ENCODE measurements at places on chromosomes 5 and 9.

- DNase-seq: no peak
These were observed 24.8 kb upstream of the HNRNPA0 start for GRCh38 chr5:137778772-137779564.

DNA sequence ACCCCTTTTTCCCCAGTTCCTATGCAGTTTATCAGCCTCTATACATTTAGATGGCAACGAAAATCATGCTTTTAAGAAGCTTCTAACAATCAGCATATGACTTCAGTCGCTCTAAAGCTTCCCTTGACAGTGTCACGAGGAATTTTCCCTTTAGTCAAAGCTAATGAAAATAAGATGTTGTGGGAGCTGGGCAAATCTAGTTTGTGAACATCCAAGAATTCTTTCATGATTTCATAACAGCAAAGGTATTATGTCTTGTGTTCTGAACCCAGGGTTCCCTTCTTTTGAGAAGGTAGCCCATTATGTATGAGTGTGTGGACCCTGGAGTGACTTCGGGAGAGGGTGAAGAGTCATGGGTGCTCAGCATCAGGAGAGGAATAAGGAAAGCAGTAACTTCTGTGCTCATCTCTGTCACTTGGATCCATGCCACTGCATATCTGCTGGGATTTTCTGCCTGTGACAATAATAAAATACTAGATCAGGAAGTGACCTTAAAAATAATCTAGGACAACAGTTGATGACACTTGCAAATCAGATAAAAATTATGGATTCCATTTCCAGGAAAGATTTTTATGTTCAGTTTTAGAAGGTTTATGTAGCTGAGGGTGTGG lies 102.4 kb downstream of the PCSK1 start:
- DNase-seq: no peak

DNA sequence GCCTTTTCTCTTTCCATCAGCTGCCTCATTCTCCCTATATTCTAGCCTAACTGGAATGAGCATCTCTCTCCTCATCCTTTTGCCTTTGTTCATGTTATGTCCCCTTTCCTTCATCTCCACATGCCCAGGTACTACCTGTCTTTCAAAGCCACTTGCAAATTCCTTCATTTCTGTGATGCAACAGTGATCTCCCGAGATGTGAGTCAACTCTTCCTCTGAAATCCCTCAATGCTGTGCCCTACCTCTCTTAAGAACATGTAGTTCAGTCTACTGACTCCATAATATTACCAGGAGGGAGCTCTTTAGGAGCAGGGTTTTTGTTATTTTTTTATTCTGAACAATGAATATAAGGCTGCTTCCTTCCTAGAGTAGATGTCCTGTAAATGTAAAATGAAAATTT lies 91.6 kb downstream of the ZNF462 start:
- DNase-seq: no peak

DNA sequence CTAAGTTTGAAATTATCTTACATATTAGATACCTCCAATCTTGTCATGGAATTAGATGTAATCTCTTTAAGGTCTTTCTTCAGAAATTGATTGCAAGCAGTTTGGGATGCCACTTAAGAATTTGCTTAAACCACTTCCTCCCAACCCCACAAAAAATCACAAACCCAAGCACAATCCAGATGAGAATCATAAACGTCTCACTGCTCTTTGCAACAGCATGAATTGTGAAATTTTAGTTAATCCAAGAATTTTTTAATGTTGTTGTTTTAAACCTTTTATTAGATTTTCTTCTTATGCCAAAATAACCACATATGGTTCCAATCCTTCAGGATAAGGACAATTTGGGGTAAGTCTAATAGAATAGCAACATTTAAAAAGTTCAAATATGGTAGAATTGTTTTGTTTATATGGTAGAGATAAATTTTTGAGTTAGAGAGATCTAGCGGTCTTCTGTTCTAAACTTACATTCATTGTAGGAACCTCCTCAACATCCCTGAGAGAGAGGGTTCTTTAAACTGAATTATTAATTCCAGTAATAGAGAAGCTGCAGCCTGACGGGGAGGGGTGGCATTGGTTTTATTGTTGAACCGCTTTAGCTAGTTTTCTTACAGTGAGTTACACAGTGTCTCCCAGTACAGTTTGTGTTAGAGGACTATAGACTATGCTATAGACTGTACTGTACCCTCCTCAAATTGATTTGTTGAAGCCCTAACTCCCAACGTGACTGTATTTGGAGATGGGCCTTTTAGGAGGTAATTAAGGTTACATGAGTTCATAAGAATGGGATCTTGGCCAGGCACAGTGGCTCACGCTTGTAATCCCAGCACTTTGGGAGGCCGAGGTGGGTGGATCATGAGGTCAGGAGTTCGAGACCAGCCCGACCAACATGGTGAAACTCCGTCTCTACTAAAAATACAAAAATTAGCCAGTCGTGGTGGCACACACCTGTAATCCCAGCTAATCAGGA lies 24.8 kb upstream of the IL6ST start:
- DNase-seq: no peak

DNA sequence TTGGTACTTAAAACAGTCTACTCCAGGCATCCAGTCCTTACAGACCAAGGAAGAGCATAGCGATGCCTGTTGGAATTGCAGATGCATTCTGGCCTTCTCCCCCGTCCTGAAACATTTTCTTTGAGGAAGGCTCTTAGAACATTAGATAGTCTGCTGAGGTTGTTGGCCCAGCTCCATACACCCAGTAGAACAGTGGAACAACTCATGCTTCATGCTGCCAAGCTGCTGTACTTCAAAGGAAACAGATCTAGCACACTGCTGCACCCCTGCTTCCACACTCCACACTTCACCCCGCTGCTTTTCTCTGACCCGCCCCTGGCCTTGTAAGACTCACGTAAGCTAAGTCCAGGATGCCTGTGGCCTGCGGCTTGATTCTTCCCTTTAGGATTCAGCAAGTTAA lies 33.4 kb upstream of the NCS1 start:
- no peak for DNase-seq

DNA sequence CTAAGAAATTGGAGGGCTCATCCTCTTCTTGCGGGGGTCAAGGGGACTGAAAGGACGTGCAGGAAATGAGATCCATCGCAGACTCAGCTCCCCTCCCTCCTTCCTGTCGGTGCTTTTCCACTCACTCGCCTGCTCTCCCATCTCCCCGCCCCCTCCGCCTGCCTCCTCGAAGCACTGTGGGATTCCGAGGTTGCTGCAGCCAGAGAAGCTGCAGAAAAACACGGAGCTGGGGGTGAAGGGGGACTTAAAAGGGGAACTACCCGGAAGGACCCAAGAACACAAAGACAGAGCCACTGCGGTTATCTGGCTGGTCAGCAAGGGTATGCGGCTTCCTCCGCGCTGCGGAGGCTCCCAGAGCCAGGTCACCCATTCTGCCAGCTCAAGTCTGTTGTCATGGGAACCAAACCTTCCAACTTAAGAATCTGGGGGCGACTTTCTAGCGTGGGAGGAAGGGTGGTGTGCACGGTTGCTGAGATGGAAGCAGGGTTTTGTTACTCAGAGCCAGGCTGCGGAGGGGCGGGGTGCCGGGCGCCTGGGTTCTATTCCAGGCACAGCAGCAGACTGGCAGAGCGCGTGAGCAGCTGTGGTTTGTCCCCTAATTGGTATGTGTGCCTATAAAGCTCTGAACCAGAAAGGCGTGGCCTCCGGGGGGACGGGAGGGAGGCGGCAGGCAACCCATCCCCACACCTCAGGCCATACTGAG lies 24.9 kb downstream of the PCDHGC5 start:
- peak; percentile 57 for DNase-seq

Data from stimulated activated CD4-positive, alpha-beta T cell treated with anti-CD3 and anti-CD28 coated beads, Interleukin-1b, Interleukin-23, amount 100 ng/mL, for 1 hour (primary cell).